Left cardiac atrium (tissue), 4 donors: ENCODE measurements at places on chromosomes 11 and 22.

GRCh38 chr22:19864538-19865106 is 9.9 kb upstream of the GNB1L start:
- no peak for DNase-seq

DNA sequence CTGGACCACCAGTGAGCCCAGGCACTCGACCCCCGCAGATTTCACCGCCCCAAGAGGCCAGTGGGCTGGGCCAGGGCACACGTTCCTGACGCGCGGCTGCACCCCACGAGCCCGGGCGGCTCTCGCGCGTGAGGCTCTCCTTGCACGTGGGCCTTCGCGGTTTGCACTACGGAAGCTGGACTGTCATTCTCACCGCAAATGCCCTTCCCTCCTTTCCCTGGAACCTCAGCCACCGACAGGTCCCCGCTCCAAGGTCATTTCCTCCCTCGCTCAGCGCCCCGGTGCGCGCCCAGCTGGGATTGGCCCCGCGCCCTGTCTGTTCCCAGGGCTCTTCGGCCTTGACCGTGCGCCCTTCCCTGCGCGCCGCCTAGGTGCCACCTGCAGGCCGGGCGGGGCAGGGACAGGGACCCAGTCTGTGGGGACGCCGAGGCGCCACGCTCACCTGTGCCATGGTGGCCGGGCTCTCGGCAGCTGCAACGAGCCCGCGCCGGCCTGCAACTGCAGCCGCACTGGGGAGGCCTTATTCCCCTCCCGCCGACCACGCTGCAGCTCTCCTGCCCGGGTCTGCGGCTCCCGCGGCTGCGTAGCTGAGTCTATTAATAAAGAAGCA is 2.1 kb upstream of the CPT1A start:
- peak; percentile 79 for DNase-seq

GRCh38 chr11:1303973-1304372 is 5.5 kb downstream of the TOLLIP start:
- DNase-seq = peak; percentile 60

DNA sequence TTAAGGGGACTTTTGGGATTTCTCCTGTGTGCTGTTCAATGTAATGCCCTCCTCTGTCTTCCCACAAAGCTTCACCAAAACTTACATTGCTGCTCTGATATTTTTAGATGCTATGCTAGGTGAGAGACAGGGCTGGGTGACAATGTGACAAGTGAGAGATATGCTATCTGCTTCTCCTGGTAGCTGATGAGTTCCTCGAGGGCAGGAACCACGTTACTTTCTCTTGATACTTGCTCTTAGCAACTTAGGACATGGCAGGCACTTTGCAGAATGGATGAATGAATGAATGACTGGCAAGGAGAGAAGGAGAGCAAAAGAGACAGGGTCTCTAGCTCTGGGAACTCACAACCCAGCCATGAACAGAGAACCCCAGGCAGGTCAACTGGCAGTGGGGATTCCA is 115.4 kb downstream of the C11orf58 start:
- no peak for DNase-seq

DNA sequence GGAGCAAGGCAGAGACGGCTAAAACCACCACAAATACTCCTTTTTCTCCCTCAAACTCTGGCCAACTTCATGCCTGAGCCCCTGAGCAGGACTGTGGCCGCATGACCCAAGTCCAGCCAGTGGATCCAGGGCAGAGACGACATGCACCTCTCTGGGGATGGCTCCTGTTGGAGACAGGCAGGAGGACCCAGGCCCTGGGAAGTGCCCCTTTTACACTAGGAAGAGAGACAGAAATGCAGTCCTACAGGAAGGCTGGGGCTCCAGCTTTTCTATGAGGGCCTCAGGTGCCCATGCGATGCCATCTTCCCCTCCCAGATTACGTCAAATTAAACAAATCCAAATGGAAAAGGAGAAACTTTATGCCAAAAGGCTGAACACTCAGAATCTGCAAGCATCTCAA is 498.0 kb downstream of the BRD1 start:
- no peak for DNase-seq

DNA sequence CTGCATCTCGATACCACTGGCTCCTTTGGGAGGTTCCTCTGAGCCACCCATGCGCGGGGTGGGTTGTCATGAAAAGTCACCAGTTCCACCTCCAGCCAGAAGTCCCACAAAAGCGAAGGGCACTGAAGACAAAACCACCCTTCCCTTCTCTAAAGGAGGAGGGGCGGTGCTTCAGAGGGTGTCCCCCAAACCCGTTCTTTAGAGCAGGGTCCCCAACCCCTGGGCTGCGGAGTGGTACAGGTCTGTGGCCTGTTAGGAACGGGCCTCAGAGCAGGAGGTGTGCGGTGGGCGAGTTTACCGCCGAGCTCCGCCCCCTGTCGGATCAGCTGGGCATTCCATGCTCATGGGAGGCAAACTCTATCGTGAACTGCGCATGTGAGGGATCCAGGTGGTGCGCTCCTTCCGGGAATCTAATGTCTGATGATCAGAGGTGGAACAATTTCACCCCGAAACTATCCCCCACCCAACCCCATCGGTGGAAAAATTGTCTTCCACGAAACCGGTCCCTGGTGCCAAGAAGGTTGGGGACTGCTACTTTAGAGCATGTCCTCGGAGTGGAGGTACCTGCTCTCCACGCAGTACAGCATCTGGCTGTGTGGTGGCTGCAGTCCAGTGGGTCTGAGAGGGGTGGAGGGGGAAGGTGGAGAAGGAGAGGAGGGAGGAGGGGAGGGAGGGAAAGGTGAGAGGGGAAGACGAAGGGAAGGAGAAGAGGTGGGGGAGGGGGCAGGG is 72.9 kb upstream of the SEPTIN5 start:
- DNase-seq = no peak

GRCh38 chr11:132648851-132649250 is 883.5 kb downstream of the OPCML start:
- DNase-seq = no peak
